ENCODE measurements at places on chromosomes 13 and 19. TPM values are rescaled to one million over a fixed set of nuclear protein-coding genes. Genes with fewer than 3 reads are reported as not detected.

The NLRP9 gene
- total RNA-seq = not detected

The PSPN gene
- total RNA-seq = 2.5 TPM

The POSTN gene
- total RNA-seq = 196 TPM

The JAK3 gene
- total RNA-seq = 11.7 TPM

The MADCAM1 gene
- 3.6 TPM for total RNA-seq

The TSHZ3 gene
- total RNA-seq = 12.7 TPM
